ENCODE measurements at places on chromosomes 6 and 20. TPM values are rescaled to one million over a fixed set of nuclear protein-coding genes. Genes with fewer than 3 reads are reported as not detected.

DNA sequence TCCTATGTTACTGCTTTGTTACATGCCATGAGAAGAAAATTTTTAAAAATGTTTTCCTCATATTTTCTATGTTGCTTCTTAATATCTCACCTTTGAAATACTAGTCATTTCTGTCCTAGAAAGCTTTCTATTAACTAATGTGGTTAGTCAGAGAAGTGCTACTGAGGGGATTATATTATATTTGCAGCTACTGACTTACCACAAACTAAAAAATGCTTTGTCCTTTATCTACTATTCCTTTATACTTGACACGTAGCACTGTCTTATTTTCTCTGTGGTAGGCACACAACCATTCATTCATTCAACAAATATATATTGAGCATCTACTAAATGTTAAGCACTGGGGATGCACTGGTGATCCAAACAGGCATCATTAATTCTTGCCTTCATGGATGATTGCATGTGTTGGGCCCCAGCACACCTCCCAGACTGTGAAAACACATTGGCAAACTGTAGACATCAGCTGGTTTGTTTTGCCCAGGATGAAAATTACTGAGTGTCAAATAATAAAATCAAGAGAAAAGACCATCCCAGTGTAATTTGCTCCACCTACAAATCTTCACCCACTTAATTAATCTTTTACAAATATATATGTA, 10.7 kb upstream of the MLIP start:
- DNase-seq = no peak
- no peaks in the 10 kb centered on the region for H3K27me3 ChIP-seq
- no peaks in the 10 kb centered on the region for H3K36me3 ChIP-seq
- no peak overlapping the region for H3K27ac ChIP-seq
- H3K4me3 ChIP-seq = no peak overlapping the region

- H3K36me3 ChIP-seq = no peaks in the 10 kb centered on the region
- peaks cover 8% of the 10 kb centered on the region for H3K4me1 ChIP-seq
- no peak overlapping the region for H3K4me3 ChIP-seq
- DNase-seq = no peak
Measured at GRCh38 chr6:138518054-138518453, 18.8 kb upstream of the NHSL1 start.

DNA sequence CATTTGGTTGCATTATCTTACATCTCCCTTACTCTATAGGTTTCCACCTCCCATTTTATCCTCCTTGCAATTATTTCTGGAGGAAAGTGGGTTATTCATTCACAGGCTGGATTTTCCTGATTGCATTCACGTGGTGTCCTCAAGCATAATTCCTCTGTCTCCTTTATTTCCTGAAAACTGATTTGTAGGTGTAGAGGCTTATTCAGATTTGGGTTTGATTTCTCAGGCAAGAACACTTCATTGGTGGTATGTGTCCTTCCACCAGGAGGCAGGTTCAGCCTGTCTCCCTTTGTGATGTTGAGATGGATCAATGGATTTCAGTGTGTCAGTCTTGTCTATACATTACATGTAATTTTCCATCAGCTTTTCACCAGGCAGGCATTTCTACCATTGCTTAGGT, 17.3 kb downstream of the DNPH1 start:
- no peaks in the 10 kb centered on the region for H3K27me3 ChIP-seq
- H3K36me3 ChIP-seq = no peaks in the 10 kb centered on the region
- no peak for DNase-seq

DNA sequence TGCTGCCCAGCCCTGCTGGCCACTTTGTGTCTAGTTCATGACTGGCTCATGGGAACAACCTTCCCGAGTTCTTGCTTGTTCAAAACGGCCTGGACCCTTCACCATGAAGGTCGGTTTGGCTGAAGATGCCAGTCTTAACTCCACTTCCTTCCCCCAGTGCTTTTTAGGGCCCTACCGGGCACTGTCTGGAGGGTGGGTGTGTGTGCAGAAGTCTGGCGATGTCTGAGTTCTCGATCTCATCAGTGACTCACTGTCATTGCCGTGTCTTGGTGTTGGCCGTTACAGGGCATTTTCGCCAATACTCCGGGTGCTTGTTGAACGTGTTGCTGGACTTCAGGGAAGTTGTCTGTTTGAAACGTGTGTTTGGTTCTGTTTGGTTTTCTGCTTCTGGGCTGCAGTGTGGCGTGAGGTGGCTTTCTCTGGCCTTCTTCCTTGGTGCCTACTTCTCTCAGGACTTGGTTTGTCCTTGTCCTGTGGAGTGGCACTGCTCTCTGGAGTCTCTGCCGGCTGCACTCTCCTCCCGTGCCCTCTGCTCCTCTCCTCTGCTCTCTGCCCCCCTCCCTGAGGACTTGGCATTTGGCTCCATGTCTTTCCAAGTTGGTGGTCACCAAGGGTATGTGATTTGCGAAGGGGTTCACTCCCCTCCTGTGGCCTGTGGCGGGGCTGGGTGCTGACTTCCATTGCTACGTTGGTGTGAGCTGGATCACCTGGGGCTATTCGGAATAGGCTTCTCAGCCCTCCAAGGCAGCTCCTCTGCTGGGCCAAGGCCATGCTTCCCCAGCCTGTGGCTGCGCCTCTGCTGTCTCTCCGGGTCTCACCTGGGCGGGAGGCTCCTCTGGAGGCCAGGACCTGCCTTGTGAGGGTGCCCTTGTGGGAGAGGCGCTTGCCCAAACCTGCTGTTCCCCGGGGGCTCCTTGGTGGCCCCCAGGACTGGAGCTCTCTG, 38.2 kb downstream of the PYGB start:
- no peak overlapping the region for H3K27ac ChIP-seq
- no peak overlapping the region for H3K4me3 ChIP-seq
- DNase-seq = no peak
- no peaks in the 10 kb centered on the region for H3K4me1 ChIP-seq
- no peaks in the 10 kb centered on the region for H3K27me3 ChIP-seq

DNA sequence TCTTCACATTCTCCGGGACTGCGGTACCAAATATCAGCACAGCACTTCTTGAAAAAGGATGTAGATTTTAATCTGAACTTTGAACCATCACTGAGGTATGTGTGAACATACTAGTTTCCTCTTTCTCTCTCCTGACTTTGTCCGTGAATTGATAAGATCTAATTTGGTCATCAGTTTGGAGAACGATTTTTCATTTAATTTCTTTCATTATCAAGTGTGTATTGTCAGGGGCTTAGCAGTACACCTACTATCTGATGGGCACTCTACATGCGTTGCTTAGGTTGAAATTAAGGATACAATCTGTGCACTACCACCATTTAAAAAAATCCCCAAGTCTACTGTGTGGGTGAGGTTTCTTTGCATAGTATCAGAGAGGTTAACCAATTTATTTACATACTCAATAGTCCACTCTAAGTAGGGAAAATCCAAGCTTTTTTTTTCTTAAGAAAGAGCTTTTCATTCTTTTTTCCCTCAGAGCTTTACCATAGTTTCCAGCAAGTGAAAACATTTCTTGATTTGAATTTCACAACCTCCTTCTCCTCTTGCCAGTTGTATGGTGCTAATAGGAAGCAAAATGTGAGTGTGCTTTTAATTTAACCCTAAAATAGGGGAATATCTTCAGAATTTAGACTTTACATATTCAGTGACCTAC, 105.4 kb upstream of the ESR1 start:
- DNase-seq = no peak
- H3K4me1 ChIP-seq = no peaks in the 10 kb centered on the region
- H3K36me3 ChIP-seq = no peaks in the 10 kb centered on the region
- H3K27me3 ChIP-seq = no peaks in the 10 kb centered on the region
- no peak overlapping the region for H3K4me3 ChIP-seq

GRCh38 chr6:32867554-32868256, 13.7 kb downstream of the PSMB9 start:
- H3K4me3 ChIP-seq = no peak overlapping the region
- no peaks in the 10 kb centered on the region for H3K36me3 ChIP-seq
- no peaks in the 10 kb centered on the region for H3K4me1 ChIP-seq
- H3K27me3 ChIP-seq = peaks cover 24% of the 10 kb centered on the region
- H3K27ac ChIP-seq = no peak overlapping the region

- H3K27me3 ChIP-seq = no peaks in the 10 kb centered on the region
- no peak for DNase-seq
- H3K4me3 ChIP-seq = no peak overlapping the region
- peaks cover 16% of the 10 kb centered on the region for H3K4me1 ChIP-seq
- no peaks in the 10 kb centered on the region for H3K36me3 ChIP-seq
- H3K27ac ChIP-seq = no peak overlapping the region
Measured at GRCh38 chr20:38092915-38093314, 59.4 kb downstream of the RPRD1B start.

DNA sequence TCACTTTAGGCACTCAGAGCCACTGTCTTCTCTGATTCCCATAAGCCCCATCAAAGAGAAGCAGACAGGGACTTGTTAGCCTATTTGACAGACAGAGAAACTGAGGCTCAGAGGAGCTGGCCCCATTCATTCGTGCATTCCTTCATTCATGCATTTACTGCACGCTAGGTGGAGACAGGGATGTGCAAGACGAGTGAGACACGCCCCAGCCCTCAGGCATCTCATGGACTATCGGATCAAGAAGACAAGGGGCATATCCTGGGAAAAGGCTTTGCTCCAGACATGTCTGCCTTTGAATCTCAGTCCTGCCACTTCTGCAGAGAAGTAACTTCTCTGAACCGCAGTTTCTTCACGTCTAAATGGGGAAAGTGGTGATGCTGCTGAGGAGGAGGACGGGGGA, 54.1 kb downstream of the BPIFB1 start:
- H3K4me3 ChIP-seq = no peak overlapping the region
- DNase-seq = no peak
- no peaks in the 10 kb centered on the region for H3K27me3 ChIP-seq
- H3K27ac ChIP-seq = no peak overlapping the region

DNA sequence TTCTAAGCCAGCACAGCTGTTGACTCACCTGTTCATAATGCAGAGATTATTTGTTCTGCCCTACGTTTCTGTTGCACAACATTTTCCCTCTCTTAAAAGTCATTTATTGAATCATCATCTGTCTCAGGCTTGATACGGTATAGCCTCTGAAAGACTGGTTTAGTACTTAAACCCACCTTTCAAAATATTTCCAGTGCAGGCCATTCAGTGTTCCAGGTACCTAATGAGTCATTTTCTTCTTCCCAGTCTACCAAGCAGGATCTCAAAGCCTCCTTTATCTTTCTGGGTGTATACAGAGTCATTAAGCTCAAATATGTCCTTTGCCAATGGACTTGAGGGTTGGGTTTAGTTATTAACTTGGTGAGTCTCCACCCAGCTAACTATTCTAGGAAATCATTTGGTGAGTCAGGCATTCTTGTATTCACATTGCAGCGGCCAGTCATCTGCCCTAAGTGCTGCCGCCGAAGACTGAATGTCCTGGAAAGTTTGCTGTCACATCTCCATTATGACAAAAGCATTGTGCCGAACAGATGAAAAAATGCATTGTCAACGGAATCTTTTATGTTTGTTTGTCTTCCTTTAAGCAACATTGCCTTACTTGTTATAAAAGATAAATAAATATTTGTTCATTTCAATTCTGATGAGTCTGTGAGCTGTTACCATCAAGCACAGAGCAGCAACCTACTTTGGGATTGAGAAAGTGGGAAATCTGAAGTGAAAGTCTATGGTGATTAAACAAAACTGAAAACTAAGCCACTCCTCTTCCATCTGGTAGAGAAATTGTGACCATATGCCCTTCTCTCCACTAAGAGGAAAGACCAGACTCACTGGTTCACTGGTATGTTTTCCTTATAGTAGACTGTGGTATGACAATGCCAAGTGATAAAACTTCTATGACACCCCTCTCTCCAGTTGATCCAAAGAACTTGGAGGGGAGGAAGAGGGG, 14.3 kb upstream of the FAM135A start:
- no peak overlapping the region for H3K4me3 ChIP-seq
- DNase-seq = peak; percentile 84
- no peaks in the 10 kb centered on the region for H3K27me3 ChIP-seq
- peaks cover 12% of the 10 kb centered on the region for H3K4me1 ChIP-seq
- H3K27ac ChIP-seq = peak overlapping the region; percentile 83

The IMPG1 gene
- total RNA-seq = 0.44 TPM

The PACSIN1 gene
- 0.37 TPM for total RNA-seq

The CDSN gene
- total RNA-seq = not detected

The STK4 gene
- total RNA-seq = 16.5 TPM

The TP53TG5 gene
- not detected for total RNA-seq

The CYP21A2 gene
- total RNA-seq = 0.12 TPM

Measured in hepatocyte (in vitro differentiated cells).